HT1080 (cell line): ENCODE measurements at places on chromosomes 4 and X.

DNA sequence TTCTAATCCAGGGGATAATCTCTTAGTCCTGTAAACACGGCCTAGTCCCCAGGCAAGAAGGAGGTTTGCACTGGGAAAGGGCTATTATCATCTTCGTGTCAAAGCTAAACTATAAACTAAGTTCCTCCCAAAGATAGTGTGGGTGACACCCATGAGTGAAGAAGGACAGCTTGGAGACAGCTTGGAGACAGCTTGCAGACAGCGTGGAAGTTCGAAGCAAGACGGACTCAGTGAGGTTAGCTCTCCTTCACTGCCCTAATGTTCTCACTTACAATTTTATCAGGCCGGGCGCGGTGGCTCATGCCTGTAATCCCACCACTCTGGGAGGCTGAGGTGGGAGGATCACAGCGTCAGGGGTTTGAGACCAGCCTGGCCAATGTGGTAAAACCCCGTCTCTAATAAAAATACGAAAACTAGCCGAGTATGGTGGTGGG is 19.2 kb upstream of the PLCXD1 start:
- DNase-seq = no peak

- no peak for DNase-seq
Measured at GRCh38 chrX:78957768-78958130, 12.6 kb downstream of the P2RY10 start.

- no peak for DNase-seq
Measured at GRCh38 chr4:141413366-141413765, 192.7 kb downstream of the ZNF330 start.

DNA sequence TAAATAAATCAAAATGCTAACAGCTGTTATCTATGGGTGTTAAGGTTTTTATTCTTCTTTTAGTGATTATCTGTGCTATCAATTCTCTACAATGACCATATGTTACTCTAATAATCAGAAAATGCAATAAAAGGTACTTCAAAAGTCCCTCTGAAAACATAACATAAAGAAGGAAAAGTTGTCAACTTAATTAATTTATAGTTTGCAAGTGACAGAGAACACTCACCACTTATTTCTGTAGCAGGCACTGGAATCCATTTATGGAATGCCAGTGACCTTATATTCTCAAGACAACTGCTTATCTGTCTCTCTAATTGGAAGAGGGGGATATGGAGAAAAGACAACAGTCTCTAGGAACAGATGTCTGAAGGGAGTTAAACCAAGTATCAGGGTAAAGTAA is 25.6 kb upstream of the PLS3 start:
- DNase-seq = no peak

DNA sequence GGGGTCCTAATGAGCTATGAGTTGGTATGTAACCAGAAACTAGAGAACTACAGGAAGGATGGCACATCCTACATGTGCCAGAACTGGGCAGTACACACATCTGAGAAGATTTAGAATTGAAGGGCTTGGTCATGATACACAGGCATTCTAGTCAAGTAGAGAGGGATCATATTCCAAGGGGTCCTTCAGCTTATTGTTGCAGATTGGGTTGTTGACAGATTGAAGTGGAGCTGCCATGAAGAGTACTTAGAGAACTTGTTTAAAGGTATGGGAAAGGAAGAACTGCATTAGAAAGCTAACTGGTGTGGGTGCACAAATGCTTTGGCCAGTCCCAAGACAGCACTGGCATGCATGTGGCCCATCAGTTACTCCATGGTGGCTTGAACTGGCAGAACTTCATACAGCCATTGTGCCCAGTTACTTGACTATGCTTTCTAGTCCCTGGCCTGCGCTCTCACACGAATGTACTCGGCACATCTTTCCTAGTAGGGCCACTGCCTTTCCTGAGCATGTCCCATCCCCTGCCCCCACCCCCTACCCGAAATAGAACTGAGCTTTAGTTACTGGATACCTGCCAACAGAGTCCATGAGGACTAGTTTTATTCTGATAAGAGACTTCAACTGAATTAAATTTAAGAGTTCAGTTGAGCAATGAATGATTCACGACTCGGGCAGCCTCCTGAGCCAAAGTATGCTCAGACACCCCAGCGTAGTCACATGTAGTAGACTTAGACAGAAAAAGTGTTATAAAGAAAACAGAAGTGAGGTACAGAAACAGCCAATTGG is 64.0 kb downstream of the CCNG2 start:
- peak; percentile 45 for DNase-seq

- DNase-seq = peak; percentile 97
Measured at GRCh38 chr4:169115897-169116254, 105.8 kb upstream of the CBR4 start.

DNA sequence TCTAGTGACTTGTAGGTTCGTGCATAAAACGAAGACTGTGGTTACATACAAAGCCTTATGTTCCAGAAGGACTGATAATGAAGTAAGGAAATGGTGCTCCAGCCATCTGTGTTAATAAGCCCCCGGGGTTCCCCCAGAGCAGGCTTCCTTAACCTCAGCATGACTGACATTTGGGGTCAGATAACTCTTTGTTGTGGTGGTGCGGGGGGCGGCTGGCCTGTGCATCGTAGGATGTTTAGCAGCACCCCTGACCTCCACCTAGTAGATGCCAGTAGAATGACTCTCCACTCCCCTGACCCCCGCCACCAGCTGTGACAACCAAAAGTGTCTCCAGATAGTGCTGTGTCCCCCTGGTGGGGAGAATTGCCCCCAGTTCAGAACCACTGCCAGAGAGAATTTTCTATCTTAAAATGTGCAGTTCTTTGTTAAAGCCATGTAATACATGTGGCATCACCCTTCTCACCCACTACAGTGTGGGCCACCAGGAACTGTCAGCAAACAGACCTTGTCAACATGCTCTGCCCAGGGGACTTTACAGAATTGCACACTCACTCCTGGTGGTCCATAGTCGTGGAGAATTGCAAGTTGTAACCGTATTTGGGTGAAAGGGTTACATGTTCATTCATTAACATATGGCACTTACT is 7.5 kb downstream of the SH3KBP1 start:
- no peak for DNase-seq
